ENCODE measurements at places on chromosomes 5 and 9. TPM values are rescaled to one million over a fixed set of nuclear protein-coding genes. Genes with fewer than 3 reads are reported as not detected.

DNA sequence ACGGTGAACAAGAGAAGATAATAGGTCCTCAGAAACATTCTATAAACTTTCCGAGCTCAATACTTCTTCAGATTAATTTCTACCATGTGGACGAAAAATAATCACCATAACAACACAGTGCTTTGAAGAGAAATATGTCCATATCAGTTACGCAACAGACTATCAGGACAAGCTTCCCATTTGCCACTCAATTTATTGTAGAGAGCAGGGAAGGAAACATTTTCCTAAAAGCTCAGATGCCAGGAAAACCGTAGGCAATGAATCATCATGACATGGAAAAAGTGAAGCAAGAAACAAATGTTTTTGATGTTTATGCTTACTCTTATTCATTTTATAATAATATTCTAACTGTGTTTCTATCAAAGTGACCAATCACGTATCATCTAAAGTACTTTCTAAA is 87.6 kb downstream of the S1PR3 start:
- no peak for DNase-seq

GRCh38 chr5:157561110-157561509 is 14.5 kb downstream of the ADAM19 start:
- no peak for DNase-seq

PCDHA4 gene
- 1.0 TPM for polyA plus RNA-seq

DNA sequence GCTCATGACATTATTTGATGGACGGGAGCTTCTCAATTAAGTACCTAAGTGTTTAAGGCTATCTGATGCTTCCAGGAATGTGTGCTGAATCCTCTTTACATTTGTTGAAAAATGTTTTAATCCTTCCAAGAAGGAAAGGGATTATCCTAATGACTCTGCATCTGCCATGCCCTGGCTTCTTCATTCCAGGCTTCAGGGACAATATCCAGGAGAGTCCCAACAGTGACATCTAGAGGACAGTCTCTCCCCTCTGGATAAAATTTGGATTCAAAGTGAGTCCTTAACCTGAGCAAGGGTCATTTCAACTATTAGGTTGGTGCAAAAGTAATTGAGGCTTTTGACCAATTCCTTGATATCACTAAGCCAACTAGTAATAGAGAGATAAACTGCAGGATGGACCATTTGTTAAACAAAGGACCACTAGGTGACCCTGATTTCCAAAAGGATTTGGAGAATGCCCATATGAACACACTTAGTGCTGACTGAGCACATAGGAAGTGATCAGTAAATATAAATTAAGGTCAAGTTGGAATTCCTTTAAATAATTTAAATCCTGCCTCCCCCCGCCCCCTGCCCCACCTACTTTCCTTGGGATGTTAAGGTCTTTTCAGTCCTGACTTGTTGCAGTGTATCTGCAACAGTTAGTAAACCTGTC is 19.1 kb downstream of the TNFSF8 start:
- peak; percentile 32 for DNase-seq

- DNase-seq: no peak
These were observed 363.4 kb downstream of the NPR3 start for GRCh38 chr5:33074548-33074947.

GRCh38 chr5:167634432-167634831 is 657.0 kb upstream of the WWC1 start:
- no peak for DNase-seq

GRCh38 chr5:173315495-173316338 is 12.5 kb downstream of the STC2 start:
- no peak for DNase-seq

DNA sequence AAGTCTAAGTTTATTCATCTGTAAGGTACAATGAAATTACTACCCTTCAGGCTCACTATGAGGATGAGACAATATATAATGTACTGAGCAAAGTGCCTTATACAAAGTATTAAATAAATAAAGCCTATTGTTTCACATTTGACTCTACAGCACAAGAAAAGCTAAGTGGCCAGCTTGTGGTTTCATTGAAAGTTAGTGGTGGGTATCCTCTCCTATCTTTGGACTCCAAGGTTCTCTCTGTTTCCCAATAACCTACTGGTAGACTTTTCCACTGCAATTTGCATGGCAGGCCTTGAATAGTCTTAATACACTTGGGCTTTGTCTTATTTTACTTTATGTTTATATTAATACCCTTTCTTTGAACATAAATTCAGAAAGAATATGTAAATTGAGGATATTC is 262.7 kb downstream of the DEPDC1B start:
- no peak for DNase-seq

DNA sequence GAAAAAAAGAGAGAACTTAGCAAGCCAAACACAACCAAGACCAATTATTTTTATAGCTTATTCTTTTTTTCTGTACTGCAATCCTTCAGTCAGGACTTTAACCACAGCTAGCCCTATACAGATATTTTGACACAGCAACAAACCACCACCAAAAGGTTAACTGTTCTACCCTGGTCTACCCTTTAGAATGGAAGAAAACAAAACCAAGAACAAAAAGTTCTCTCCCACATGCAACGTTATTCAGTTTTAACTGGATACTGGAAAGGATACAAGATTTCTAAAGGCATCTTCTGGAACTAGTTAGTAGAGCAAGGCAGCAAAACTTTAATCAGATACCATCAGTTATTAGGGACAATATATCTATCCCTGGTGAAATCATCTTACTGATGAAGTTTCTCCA is 32.6 kb downstream of the ECPAS start:
- DNase-seq: no peak

GRCh38 chr9:32426278-32426939 is 42.0 kb downstream of the ACO1 start:
- peak; percentile 18 for DNase-seq

DNA sequence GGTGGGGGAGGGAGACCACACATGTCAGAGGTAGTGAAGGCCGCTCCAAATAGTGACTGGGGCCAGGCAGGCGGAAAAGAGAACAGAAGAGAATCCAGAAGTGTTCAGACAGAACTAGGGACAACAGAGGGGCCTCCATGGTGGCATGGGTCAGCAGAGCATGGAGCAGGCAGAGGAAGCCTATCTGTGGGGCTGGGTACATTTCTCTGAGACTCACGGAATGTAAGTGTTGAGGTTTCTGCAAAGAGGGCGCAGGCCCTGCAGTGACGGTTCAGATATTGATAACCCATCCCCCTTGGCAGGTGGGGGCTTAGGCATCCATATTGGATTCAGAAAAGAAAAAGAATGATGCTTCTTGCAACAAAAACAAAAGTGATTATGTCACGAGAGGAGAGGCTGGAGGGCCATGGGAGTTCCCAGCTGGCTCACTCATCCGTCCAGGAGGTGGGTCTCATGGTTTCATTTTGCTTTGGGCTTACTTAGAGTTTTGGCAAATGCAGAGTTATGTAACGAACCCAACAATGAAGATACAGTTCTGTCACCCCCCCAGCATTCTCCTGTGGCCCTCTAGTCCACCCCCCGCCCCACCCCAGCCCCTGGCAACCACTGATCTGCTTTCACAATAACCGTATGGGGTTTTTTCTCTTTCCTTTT is 5.4 kb upstream of the RMND5B start:
- no peak for DNase-seq

- no peak for DNase-seq
These were observed 26.8 kb upstream of the MVB12B start for GRCh38 chr9:126299706-126300276.

DNA sequence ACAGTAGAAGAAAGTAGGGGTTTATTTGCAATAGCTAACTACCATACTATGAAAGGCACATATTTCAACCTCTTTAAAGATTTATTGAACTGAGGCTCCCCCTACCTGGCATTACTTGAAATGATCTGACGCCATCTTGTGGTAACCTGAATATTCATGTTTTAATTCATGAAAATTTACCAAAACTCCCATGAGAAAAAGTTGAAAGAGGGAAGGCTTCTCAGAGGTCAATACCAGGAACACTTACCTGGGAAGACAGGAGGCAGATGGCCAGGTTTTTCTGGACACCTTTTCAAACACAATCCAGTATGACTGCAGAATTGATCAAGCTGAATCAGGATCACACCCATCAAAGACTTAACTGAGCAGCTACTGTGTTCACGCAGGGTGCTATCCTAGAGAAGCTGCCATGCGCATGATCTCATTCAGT is 9.4 kb downstream of the PRELID2 start:
- DNase-seq: no peak

DNA sequence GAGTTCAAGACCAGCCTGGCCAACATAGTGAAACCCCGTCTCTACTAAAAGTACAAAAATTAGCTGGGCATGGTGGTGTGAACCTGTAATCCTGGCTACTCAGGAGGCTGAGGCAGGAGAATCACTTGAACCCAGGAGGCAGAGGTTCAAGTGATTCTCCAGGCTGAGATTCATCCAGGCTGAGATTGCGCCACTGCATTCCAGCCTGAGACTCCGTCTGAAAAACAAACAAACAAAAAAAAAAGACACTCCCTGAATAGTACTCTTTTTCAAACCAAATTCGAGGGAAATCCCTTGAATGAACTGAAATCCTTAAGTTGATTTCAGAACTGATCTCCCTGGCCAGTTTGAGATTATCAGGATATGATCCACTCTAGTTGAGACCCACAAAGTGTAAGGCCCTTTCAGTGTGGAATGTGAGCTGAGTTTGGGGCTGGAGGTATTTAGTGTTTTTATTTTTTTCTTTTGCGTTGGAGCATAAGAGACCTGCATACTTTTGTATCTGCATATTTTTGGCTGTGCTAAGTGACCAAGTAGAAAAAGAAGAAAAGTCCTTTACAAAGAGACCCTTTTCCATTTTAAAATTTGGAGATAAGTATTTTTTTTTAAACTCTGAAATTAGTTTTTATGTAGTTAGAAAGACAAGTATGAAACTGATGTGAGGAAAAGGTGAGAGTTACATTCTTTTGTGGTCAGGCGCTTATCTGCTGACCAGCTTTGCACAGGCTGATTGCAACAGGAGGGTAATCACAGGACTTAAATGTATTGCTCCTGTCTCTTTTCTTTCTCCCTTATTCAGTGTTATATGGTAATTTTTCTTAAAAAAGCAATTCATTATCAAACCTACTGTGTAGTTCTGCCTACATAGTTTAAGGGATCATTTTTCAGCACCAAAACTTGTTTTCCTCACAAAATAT is 42.9 kb downstream of the TMEFF1 start:
- DNase-seq: no peak

DNA sequence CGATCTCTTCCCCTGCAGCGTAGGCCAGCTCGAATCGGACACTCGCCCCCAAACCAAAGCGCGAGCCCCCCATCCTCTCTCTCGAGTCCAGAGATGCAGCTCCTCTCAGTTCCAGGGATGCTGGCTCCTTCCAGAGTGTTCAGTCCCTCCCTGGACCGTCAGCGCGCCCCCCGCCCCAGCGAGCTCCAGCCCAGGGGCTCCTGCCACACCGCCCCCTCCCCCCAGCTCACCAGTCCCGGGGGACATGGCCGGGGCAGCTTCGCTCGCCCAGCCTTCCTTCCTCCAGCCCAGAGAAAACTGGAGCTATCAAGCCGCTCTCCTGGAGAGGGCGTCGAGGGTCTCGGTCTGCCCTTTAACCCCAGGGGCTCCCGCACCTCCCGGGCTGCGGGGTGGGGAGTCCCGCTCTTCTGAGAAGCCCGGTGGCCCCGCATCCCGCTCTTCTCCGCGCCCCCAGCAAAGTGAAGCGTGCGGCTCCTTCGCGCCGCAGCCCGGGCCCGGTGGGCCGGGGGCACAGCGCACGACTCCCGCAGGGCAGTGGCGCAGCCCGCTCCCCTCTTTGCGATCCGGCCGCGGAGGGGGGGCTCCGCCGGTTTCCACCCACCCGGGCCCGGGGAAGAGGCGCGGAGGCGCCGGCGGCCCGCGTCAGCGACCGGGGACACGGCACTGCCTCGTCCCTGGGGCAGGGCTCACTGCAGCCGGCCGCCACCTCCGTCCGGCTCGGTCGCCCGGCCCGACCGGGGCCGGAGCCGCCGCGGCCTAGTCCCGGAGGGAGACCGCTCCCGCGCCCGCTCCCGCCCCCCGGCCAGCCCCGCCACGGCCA is 587 bp downstream of the MIER3 start:
- DNase-seq: peak; percentile 44

- no peak for DNase-seq
These were observed 327.7 kb upstream of the TNC start for GRCh38 chr9:115445655-115446054.

DNA sequence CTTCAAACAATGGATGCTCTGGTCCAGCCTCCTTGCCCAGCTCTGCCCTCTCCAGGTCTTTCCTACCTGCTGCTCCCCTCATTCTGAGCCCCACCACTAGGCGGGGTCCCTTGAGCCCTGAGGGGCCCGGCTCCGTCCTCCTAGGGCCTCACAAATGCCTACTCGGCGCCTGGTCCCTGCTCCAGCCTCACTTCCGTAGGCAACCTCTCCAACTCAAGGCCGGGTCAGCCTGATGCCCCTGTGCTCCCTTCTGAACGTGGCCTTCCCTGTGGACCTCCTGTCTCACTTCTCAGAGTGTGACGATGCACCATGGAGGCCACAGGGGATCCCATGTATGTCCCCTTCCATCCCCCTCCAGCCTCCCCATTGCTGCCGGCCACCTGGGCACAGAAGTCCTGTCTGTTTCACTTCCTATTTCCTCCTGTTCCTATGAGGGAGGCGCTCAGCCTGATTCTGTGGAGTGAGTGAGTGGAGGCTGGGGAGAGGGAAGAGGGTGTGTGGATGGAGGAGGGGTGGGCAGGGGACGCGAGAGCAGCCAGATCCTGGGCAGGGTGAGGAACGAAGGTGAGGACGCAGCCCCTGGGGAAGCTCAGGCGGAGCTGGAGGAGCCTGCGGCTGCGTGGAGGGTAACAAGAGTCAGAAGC is 127.2 kb upstream of the FAM120A start:
- no peak for DNase-seq

DNA sequence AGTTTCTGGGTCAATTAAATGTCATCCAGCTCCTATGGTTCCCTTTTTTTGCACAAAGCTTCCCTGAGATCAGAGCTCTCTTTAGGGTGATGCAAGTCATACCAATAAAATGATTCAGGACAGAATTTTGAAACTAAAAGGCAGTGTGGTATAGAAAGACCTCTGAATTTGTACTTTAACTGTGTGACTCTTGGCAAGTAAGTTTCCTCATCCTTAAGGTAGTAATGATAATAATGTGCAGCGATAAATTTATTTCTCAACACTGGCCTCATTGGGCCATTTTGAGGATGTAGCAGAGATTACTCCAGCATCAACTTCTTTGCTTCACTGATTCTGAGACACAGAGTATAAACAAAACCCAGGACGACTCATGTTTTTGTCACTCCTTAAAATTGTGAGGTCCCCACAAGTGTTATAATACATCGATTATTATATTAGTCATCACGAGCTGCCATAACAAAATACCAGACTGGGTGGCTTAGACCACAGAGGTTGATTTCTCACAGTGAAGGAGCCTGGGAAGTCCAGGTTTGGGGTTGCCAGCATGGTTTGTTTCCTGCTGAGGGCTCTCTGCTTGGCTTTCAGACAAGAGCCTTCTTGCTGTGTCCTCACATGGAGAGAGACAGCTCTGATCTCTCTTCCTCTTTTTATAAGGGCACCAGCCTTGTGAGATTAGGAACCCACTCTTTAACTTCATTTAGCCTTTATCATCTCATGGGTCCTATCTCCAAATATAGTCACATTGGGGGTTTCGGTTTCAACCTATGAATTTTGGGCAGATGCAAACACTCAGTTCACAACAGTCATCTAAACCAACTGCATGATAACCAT is 293.0 kb downstream of the ZNF608 start:
- DNase-seq: no peak

GRCh38 chr5:174454464-174454863 is 269.9 kb upstream of the MSX2 start:
- no peak for DNase-seq

Measured in renal cortex interstitium (tissue), 15 donors.